ENCODE measurements at places on chromosomes 12 and 14. TPM values are rescaled to one million over a fixed set of nuclear protein-coding genes. Genes with fewer than 3 reads are reported as not detected.
A peak's percentile ranks its signal among the peaks of the same experiment; 100 is the strongest.

- no peak for DNase-seq
- no peak overlapping the region for H3K27ac ChIP-seq
- H3K4me3 ChIP-seq: no peak overlapping the region
- peaks cover 37% of the 10 kb centered on the region for H3K36me3 ChIP-seq
Observed at GRCh38 chr12:19450362-19450761, 11.1 kb downstream of the AEBP2 start.

DNA sequence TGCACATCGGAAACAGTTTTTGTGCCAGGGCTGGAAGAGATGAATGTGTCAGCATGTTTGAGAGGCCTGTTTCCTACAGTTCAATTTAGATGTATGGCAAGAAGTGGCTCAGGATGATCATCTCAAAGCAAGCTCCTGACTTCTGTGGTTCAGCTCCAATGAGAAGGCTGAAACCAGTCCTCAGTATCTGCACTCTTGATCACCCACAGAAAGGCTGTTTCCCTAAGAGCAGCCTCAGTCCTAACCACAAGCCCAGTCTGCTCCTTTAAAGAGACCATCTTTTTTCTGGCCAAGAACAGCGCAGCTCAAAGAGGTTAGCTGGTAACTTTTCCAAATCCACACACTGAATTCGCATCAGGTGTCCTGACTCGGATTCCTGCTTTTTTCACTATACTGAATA lies 19.2 kb downstream of the CSRP2 start:
- no peak overlapping the region for H3K4me3 ChIP-seq
- H3K27me3 ChIP-seq: no peaks in the 10 kb centered on the region
- peaks cover 16% of the 10 kb centered on the region for H3K36me3 ChIP-seq
- peaks cover 3% of the 10 kb centered on the region for H3K4me1 ChIP-seq

- peaks cover 9% of the 10 kb centered on the region for H3K36me3 ChIP-seq
- no peaks in the 10 kb centered on the region for H3K27me3 ChIP-seq
- no peak for DNase-seq
- H3K4me3 ChIP-seq: no peak overlapping the region
- no peak overlapping the region for H3K27ac ChIP-seq
Observed at GRCh38 chr14:68534276-68534675, 258.6 kb downstream of the ZFP36L1 start.

GRCh38 chr12:17334784-17335183 lies 728.8 kb upstream of the LMO3 start:
- no peak for DNase-seq
- no peak overlapping the region for H3K27ac ChIP-seq
- no peaks in the 10 kb centered on the region for H3K4me1 ChIP-seq
- no peaks in the 10 kb centered on the region for H3K27me3 ChIP-seq
- H3K36me3 ChIP-seq: no peaks in the 10 kb centered on the region

- H3K4me3 ChIP-seq: no peak overlapping the region
- no peak overlapping the region for H3K27ac ChIP-seq
- H3K36me3 ChIP-seq: no peaks in the 10 kb centered on the region
- H3K4me1 ChIP-seq: no peaks in the 10 kb centered on the region
- no peaks in the 10 kb centered on the region for H3K27me3 ChIP-seq
Observed at GRCh38 chr14:48914921-48915320, 671.3 kb downstream of the RPS29 start.

GRCh38 chr12:62995097-62995496 lies 60.1 kb upstream of the PPM1H start:
- H3K27me3 ChIP-seq: no peaks in the 10 kb centered on the region
- no peak for DNase-seq
- H3K36me3 ChIP-seq: no peaks in the 10 kb centered on the region
- H3K4me3 ChIP-seq: no peak overlapping the region
- no peak overlapping the region for H3K27ac ChIP-seq
- no peaks in the 10 kb centered on the region for H3K4me1 ChIP-seq

GRCh38 chr14:57753821-57754220 lies 112.1 kb downstream of the SLC35F4 start:
- H3K27me3 ChIP-seq: no peaks in the 10 kb centered on the region
- H3K27ac ChIP-seq: no peak overlapping the region
- no peaks in the 10 kb centered on the region for H3K4me1 ChIP-seq
- no peak for DNase-seq

GRCh38 chr12:8813572-8814357 lies 8.7 kb upstream of the A2ML1 start:
- H3K36me3 ChIP-seq: no peaks in the 10 kb centered on the region
- no peak overlapping the region for H3K4me3 ChIP-seq
- H3K4me1 ChIP-seq: no peaks in the 10 kb centered on the region
- H3K27ac ChIP-seq: no peak overlapping the region
- no peaks in the 10 kb centered on the region for H3K27me3 ChIP-seq

DNA sequence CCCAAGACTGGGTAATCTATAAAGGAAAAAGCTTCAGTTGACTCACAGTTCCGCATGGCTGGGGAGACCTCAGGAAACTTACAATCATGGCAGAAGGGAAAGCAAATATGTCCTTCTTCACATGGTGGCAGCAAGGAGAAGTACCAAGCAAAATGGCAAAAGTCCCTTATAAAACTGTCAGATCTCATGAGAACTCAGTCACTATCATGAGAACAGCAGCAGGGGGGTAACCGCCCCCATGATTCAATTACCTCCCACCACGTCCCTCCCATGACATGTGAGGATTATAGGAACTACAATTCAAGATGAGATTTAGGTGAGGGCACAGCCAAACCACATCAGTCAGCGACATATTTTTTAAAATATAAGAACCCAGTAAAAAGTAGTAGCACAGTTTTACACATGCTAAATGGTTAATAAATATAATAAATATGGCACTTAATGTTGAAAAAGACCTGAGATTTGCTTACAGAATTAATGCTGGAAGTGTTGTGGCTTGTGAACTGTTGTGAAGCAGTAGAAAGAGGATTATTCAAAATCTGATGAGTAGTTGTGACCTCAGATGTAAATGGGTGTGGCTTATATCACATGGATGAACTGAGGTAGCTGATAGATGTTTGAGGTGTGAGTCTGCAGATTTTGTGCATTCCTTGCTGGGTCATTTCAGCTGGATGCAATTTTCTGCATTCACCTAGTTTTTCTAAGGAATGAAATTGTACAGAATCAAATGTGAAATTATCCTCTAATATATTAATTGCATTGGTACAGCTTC lies 46.9 kb upstream of the CHPT1 start:
- no peaks in the 10 kb centered on the region for H3K4me1 ChIP-seq
- no peak overlapping the region for H3K4me3 ChIP-seq
- no peak overlapping the region for H3K27ac ChIP-seq
- no peak for DNase-seq
- no peaks in the 10 kb centered on the region for H3K36me3 ChIP-seq

DNA sequence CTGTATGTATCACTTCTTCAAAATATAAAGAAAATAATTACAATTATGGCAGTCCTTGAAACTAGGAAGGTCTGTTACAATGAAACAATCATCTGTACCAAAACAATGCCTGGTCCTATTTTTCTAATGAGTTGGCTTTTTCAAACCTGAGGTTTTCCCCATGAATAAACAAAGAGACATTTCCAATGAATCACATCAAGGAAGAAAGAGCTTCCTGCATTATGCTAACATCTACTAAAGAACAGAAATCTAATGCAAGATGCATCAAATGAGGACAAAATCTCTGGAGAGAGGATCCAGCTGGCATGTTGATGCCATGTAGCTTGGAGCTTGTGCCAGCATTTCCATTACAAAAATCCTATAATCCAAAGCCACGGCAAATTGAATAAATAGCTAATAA lies 29.3 kb downstream of the NIN start:
- no peak overlapping the region for H3K4me3 ChIP-seq
- no peak overlapping the region for H3K27ac ChIP-seq
- H3K27me3 ChIP-seq: no peaks in the 10 kb centered on the region

- H3K27ac ChIP-seq: no peak overlapping the region
- H3K4me1 ChIP-seq: no peaks in the 10 kb centered on the region
- H3K27me3 ChIP-seq: peaks cover 48% of the 10 kb centered on the region
- peaks cover 3% of the 10 kb centered on the region for H3K36me3 ChIP-seq
- no peak overlapping the region for H3K4me3 ChIP-seq
- DNase-seq: no peak
Observed at GRCh38 chr12:12195081-12195480, 71.8 kb downstream of the LRP6 start.

DNA sequence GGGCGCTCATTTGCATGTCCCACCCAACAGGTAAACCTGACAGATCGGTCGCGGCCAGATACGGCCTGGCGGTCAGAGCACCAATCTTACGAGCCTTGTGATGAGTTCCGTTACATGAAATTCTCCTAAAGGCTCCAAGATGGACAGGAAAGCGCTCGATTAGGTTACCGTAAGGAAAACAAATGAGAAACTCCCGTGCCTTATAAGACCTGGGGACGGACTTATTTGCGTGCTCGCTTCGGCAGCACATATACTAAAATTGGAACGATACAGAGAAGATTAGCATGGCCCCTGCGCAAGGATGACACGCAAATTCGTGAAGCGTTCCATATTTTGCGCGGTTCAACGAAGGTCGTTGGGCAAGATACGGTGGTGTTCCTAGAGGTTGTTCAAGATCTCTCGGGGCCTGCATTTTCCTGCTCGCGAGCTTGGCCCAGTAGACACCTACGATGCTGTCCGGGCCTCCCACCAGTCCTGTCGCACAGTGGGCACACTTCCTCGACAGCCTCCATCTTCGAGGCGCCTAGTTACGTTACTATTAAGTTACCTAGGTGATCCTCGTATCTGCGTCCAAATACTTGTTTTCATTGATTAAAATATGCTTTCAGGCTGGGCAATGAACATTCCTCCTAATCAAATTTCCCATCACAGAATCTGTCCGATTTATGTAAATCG lies at the start of gene RNU6-7:
TSS of gene RNU6-7 (plus strand) at position 230 of the 675 bp plus-strand sequence.
- peaks cover 48% of the 10 kb centered on the region for H3K4me1 ChIP-seq
- H3K36me3 ChIP-seq: peaks cover 2% of the 10 kb centered on the region
- peak; percentile 15 for DNase-seq

GRCh38 chr14:24285351-24285750 lies 14.0 kb upstream of the RABGGTA start:
- no peak for DNase-seq
- H3K4me1 ChIP-seq: peaks cover 23% of the 10 kb centered on the region
- H3K27ac ChIP-seq: no peak overlapping the region
- peaks cover 5% of the 10 kb centered on the region for H3K27me3 ChIP-seq

- no peaks in the 10 kb centered on the region for H3K27me3 ChIP-seq
- peaks cover 47% of the 10 kb centered on the region for H3K4me1 ChIP-seq
- H3K4me3 ChIP-seq: peak overlapping the region; percentile 90
- H3K27ac ChIP-seq: peak overlapping the region; percentile 90
- no peak for DNase-seq
- peaks cover 31% of the 10 kb centered on the region for H3K36me3 ChIP-seq
Observed at GRCh38 chr14:34872822-34873588, 2.2 kb downstream of the BAZ1A start.

DNA sequence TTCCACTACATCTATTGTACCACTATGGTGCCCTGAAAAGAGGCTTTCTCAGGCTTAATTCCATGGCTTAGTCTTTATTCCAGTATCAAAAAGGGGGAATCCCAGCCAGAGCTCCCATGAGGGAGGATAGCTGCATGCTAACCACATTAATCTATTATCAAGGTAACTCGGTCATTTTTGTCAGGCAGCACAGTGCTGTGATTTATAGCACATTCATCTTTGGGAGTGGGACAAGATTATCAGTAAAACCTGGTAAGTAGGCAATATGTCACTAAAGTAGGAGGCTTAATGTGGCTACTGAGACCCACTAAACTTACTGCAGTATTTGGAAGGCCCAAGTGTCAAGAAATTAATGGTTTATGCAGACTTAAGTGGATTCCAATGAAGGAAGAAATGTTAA lies 58.9 kb downstream of the DAD1 start:
- DNase-seq: no peak
- H3K36me3 ChIP-seq: peaks cover 94% of the 10 kb centered on the region
- H3K4me3 ChIP-seq: peak overlapping the region; percentile 85
- H3K27me3 ChIP-seq: no peaks in the 10 kb centered on the region
- peak overlapping the region; percentile 95 for H3K27ac ChIP-seq

- no peaks in the 10 kb centered on the region for H3K27me3 ChIP-seq
- H3K36me3 ChIP-seq: peaks cover 27% of the 10 kb centered on the region
- H3K27ac ChIP-seq: no peak overlapping the region
- DNase-seq: no peak
Observed at GRCh38 chr12:106317406-106318082, 15.0 kb downstream of the TCP11L2 start.

- no peak overlapping the region for H3K27ac ChIP-seq
- no peaks in the 10 kb centered on the region for H3K36me3 ChIP-seq
- H3K4me1 ChIP-seq: no peaks in the 10 kb centered on the region
- DNase-seq: no peak
- no peak overlapping the region for H3K4me3 ChIP-seq
Observed at GRCh38 chr12:102430661-102431060, 49.7 kb downstream of the IGF1 start.

DNA sequence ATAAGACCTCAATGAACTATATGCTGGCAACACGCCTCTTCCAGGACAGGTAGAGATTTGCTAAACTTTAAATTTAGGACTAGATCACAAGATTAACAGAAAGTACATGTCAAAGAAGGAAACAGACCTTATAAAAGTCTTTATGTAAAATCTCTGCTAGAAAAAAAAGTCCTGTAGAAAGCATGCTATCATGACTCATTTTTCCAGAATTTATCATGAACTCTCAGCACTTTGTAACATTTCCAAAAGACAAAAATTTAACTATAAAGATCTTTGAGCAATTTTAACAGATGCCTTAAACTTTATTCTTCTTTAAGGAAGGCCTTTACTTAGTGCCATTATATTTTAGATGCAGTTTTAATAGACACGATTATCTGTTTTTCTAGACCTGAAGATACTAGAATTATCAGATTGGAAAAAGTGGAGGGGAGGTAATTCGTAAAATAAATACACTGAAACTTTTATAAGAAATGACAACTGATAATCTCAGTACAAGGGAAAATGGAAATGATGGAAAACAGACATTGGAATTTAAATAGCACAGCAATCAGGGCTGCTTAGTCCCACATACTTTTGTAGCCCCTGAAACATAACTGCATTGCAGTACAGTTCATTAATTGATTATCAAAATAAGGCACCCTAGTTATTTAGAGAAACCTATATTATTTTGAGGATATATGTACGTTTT lies 92.0 kb downstream of the TTLL5 start:
- no peak for DNase-seq
- no peaks in the 10 kb centered on the region for H3K27me3 ChIP-seq
- H3K36me3 ChIP-seq: peaks cover 18% of the 10 kb centered on the region
- H3K4me1 ChIP-seq: no peaks in the 10 kb centered on the region

GRCh38 chr14:101426466-101426865 lies 134.8 kb upstream of the DIO3 start:
- no peaks in the 10 kb centered on the region for H3K4me1 ChIP-seq
- H3K27ac ChIP-seq: no peak overlapping the region
- H3K36me3 ChIP-seq: no peaks in the 10 kb centered on the region
- no peak overlapping the region for H3K4me3 ChIP-seq
- H3K27me3 ChIP-seq: peaks cover 58% of the 10 kb centered on the region

- H3K4me1 ChIP-seq: no peaks in the 10 kb centered on the region
- no peak for DNase-seq
Observed at GRCh38 chr12:121263206-121263935, 33.1 kb downstream of the CAMKK2 start.

GRCh38 chr14:61513986-61514830 lies 181.1 kb upstream of the HIF1A start:
- DNase-seq: no peak
- H3K4me1 ChIP-seq: peaks cover 77% of the 10 kb centered on the region
- H3K27me3 ChIP-seq: no peaks in the 10 kb centered on the region
- no peak overlapping the region for H3K27ac ChIP-seq

Gene EXOC5
- 59.9 TPM for total RNA-seq

Gene INHBC
- not detected for total RNA-seq

Gene SOX5
- total RNA-seq: not detected

Gene ALX1
- not detected for total RNA-seq

Gene LUM
- not detected for total RNA-seq

Gene CLEC12A
- 0.83 TPM for total RNA-seq

Gene FIGNL2
- total RNA-seq: 0.17 TPM

Gene HOXC4
- not detected for total RNA-seq

Gene SLC6A15
- not detected for total RNA-seq

Gene MORN3
- 3.5 TPM for total RNA-seq

Gene MED13L
- 97.1 TPM for total RNA-seq

Gene RERG
- 0.21 TPM for total RNA-seq

Gene DDN
- total RNA-seq: 0.10 TPM

Gene ALG10
- 17.5 TPM for total RNA-seq

Gene CDK17
- total RNA-seq: 38.7 TPM
